ENCODE measurements at places on chromosomes 1 and 21.

- DNase-seq, result no peak
These were observed 63.7 kb upstream of the WNT4 start for GRCh38 chr1:22206551-22207125.

DNA sequence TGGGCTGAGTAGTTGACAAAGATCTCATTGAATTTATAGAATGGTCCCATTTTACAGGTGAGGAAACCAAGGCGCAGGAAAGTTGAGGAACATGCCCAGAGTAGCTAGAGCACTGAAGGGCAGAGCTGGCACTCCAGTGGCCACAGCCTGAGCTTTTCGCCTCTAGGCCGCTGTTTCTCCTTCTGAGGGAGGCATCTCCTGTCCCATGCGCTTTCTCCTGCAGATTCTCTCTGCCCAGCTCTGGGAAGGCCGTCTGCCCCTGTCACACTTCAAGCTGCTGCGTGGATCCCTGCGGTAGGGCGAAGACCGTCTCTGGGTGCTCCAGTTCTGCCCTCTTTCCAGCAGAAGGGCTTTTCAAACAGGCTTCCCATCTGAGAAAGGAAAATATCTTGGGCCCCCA is 159.9 kb downstream of the ACTL8 start:
- DNase-seq, result no peak

GRCh38 chr1:234938135-234938534 is 190.5 kb downstream of the TOMM20 start:
- DNase-seq, result no peak

DNA sequence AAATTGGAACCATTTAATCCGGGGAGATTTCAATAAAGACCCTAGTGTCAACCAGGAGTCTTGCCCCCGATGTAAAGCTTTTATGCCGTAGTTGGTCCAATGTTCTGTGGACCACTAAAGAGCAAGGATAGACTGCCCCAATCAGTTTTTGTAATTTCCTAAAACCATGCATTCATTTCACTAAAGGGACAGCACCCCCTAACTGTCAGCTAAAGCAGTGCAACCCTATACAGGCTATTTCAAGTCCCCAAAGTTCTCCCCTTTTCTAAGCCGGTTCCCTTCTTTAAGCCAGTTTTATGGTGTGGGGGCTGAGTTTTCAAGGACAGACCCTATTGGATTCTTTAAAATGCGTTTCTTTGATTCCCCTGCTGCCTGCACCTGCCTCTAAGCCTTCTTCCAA is 12.7 kb upstream of the PDPN start:
- DNase-seq, result no peak

GRCh38 chr1:222241410-222241809 is 306.5 kb downstream of the HHIPL2 start:
- DNase-seq, result no peak

- DNase-seq, result no peak
These were observed 25.1 kb upstream of the LSS start for GRCh38 chr21:46253610-46254124.

GRCh38 chr1:15322648-15323350 is 75.8 kb downstream of the FHAD1 start:
- no peak for DNase-seq

- no peak for DNase-seq
These were observed 3.3 kb upstream of the MYOG start for GRCh38 chr1:203089001-203089650.

- DNase-seq, result peak; percentile 17
These were observed 79.2 kb downstream of the CD34 start for GRCh38 chr1:207831517-207832327.

DNA sequence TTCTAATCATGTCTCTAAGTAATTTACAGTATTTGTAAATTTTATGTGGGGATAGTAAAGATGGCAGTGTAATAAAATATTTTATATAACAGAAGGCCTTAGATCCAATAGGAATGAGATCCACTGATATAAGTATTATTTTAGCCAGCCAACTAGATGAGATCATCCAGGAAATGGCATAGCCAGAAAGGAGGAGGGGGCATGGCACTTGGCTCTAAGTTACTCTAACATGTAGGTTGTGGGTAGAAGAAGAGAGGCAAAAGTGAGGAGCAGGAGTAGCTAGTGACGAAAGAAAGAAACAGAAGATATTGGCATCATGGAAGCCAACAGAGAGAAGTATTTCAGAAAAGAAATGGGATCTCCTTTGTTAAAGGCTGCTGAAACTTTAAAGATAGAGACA is 426.1 kb downstream of the PTPRC start:
- no peak for DNase-seq

DNA sequence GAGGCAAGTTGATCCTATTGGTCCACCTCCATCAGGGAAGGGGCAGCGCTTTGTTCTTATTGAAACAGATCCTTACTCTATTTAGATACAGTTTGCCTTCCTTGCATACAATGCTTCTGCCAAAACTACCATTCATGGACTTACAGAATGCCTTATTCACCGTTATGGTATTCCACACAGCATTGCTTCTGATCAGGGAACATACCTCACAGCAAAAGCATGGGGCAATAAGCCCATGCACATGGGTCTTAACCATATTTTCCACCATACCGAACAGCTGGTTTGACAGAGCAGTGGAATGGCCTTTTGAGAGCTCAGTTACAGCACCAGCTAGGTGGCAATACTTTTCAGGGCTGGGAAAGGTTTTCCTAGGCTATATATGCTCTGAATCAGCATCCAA is 544.8 kb upstream of the ADGRL4 start:
- DNase-seq, result no peak

DNA sequence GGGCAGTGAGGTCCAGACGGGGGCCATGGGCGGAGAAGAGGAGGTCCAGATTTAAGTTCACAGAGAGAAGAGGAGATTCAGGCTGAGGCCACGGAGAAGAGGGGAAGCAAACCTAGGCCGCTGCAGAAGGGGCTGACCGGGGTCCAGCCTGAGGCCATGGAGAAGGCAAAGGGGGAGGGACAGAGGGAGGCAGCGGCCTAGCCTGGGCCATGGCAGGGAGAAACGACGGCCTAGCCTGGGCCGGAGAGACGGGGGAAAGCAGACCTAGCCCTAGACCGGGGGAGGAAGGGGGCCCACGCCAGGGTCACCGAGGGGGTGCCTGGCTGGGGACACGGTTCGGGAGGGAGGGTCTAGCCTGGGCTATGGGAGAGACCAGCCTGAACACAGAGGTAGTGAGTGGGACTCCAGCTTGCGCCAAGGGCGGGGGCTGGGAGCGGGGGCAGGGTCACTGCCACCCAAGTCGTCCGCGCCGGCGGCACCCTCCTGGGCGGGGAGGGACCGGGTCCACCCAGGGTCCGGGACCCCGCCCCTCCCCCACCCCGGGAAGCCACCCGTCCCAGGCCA is 459 bp downstream of the CAPZB start:
- DNase-seq, result no peak

DNA sequence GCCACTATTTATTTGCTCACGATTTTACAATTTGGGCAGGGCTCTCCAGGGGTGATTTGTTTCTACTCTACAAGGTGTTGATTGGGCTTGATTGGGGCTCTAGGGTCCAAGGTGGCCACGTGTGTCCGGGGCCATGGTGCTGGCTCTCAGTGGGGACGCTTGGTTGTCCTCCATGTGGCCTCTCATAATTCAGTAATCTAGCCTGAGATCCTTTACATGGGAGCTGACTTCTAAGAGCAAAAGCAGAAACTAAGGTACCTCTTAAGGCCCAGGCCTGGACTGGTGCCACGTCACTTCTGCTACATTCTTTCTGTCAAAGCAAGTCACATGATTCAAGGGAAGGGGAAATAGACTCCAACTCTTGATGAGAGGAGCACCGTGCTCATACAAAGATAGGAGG is 8.1 kb upstream of the PSRC1 start:
- no peak for DNase-seq

GRCh38 chr1:221310180-221310579 is 430.9 kb downstream of the HLX start:
- DNase-seq, result no peak

DNA sequence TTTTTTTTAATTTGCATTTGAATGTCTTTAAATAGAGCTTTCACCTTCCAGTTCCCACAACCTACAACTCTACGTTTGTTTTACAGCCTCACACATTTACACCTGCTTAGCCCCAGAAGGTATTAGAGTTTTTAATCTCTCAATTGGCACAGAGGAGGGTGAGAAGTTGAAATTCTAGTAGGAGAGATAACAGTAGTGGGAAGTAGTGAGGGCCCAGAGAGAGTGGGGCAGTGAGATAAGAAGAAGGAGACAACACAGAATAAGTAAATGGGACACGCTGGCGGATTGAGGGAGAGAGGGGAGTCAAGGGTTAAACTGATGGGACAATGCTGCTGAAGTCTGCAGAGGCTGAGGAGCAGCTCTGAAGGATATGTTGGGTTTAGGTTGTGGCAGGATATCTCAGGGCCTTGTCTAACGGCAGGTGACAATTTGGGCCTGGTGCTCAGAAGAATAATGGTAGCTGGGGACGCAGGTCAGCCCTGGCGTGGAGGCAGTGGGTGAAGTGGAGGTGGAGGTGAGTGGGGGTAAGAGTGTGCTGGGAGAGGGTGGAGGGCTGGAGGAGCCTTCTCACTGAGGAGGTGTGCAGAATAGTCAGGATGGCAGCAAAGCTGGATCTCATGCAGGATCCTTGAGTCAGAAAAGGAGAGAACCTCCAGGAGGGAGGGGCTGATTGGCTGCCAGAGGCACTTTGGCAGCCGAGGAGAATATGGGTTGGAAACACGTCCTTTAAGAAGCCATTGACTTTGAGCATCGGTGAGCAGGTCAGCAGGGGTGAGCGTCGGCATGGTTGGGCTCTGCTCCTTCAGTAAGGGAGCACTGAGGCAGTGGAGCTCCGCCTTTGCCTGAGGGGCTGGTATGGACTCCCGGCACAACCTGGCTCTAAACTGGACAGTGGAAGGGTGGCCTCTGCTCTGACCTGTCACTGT is 72.9 kb downstream of the SYT6 start:
- no peak for DNase-seq

GRCh38 chr21:23471877-23472276 is 2135.4 kb downstream of the MRPL39 start:
- DNase-seq, result no peak

DNA sequence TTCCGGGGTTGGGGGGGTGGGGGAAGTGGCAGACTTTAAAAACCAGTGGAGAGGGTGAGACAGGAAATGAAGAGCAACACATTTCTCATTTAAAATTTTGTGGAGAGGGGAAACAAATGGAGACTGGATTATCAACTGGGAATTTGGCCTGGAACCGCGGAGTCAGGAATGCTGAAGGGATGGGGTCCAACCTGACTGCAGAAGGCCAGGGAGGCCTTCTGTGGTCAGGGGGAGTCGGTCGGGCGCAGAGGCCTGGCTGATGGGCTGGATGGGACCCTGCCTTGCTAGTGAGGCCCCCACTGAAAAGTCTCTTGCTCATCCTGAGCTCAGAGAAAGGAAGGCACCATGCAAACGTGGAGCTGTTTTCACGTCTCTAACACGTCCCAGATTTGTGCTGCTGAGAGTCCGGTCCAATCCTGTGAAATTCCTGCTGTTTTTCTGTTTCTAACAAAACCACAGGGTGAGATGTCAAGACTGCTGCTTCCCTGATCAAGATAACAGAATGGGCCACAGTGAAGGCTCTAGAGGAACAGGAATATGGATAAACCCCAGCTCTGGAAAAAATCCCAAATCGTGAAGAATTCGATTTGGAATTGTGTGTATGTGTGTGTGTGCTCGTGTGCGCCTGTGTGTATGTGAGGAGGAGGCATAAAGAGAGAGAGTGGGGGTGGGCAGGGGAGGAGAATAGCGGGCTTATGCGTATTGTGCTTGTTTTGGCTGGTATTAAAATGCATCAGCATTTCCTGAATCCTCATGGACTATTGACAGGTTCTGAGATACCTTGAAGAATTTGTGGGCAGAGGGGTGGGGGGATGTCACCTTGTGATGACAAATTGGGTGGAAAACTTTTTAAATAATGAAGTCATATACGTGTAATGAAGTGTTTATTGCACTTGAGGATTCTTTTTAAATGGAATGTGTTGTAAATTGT is 117.4 kb downstream of the NGF start:
- no peak for DNase-seq

GRCh38 chr1:101723415-101723814 is 273.3 kb downstream of the OLFM3 start:
- DNase-seq, result no peak

DNA sequence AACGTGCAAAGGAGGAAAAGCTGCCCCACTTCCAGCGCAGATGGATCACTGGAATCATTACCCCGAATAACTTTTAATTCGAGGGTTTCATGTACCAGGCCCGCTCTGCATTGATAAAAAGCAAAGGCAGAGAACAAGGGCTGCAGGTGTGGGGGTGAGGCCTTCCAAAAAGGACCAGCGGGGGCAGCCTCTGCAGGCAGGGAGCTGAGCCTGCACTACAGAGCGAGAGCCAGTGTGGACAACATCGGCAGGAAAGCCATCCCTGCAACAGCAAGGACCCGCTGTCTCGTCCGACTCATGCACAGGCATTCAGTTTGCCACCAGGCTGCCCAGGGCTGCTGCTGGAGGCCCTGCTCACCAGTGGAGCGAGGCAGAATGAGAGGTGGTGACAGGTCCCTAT is 27.1 kb upstream of the AJAP1 start:
- no peak for DNase-seq

DNA sequence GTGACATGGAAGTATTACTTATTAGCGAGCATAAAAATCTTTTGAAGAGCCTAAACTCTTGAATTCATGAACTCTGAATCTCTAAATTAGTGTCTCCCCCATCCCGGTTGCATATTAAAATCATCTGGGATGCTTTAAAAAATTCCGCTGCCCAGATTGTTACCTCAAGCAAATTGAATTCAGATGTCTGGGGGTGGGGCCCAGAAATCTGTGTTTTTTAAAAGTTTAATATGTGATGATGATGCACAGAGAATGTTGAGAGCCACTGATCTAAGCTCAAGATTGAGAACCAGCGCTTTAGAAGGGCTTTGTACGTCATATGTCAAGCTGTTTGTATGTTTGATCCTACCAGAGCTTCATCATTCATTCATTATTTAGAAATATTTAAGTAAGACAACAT is 446.8 kb downstream of the NUF2 start:
- no peak for DNase-seq

- no peak for DNase-seq
These were observed 44.8 kb upstream of the PRDX6 start for GRCh38 chr1:173432331-173432730.

GRCh38 chr1:7159116-7159781 is 374.0 kb downstream of the CAMTA1 start:
- DNase-seq, result no peak

DNA sequence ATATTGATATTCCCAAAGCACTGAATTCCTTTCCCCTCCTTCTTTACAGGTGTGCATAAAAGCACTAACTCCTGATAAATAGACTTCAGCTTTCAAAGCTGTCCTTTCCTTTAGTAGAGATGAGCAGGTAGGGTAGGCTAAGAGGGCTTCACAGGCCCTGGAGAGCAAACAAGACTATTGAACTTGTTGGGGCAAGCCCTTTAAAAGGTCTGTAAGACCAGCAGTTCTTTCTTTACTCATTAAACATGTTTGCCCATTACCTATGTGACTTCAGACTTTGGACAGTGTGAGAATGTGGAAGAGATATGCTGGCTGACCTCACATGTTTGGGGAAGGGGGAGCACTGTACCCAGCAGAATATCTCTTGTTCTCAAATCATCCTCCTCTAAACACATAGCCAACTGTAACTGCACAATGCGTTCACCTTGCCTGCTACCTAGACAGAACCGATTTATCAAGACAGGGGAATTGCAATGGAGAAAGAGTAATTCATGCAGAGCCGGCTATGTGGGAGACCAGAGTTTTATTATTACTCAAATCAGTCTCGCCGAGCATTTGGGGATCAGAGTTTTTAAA is 27.1 kb upstream of the HAO2 start:
- no peak for DNase-seq
